ENCODE measurements at places on chromosomes 2 and 18.
A peak's percentile ranks its signal among the peaks of the same experiment; 100 is the strongest.

- no peak for DNase-seq
These were observed 24.7 kb upstream of the MBP start for GRCh38 chr18:77157312-77157711.

DNA sequence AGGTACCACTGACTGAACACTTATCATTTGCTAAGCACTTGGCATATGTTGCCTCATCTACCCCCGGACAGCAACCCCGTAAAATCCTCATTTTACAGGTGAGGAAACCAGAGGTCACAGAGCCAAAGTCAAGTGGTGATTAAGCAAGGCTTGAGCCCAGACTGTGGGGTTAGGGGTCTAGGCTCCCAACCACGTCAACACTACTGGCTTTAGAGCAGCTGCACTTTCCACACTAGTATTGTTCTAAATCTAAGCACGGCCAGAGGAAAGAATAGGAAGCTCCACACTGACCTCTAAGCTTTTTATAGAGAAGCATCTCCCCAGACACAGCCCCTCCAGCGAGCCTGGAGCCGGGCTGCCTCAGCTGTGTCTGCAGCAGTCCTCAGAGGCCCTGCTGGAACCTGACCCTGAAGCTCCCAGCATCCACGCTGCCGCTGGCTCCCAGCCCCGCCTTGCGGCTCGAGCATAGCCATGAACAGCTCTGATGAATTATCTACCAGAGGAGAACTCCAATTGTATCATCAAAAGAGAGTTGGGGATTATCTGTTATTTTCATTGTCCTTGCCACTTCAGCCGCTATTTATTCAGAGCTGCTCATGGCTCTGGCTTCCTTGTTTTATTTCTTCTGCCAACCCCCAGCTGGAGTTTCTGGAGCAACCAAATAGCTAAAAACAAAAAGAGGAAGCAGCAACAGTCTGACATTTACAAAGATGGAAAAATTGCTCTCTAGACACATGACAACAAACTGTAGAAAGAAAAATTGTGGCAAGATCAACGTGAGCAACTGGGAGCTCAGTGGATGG lies 62.2 kb upstream of the RTN4 start:
- no peak for DNase-seq

GRCh38 chr2:213015387-213016165 lies 135.8 kb downstream of the IKZF2 start:
- DNase-seq = no peak

DNA sequence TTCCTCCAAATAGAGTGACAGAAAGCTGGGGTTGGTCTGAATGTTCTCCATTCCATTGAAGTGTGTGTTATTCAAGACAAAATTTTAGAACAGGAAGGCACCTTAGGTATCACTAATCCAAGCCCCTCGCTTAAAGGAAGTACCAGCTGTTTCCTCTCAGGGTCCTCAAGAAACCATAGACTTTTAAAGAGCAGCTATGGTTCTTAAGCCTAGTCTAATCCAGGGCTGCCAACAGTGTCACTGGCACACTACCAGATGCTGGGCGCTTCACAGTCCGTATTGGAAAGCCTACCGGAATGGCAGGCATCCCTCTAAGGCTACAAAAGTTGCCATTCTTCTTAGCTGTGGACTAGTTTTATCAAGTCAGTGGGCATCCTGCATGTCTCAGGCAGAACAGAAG lies 1.9 kb downstream of the NEMP2 start:
- no peak for DNase-seq

GRCh38 chr18:9861933-9862332 lies 23.8 kb upstream of the TXNDC2 start:
- no peak for DNase-seq

GRCh38 chr18:57437766-57438671 lies 2.8 kb downstream of the ONECUT2 start:
- peak; percentile 10 for DNase-seq

- no peak for DNase-seq
These were observed 8.3 kb upstream of the IL1RN start for GRCh38 chr2:113119111-113119510.

- DNase-seq = no peak
These were observed 734.8 kb upstream of the NXPH2 start for GRCh38 chr2:139514951-139515350.
